ENCODE measurements at places on chromosomes 5 and 9.

- DNase-seq = no peak
Observed at GRCh38 chr5:174555726-174556125, 168.7 kb upstream of the MSX2 start.

DNA sequence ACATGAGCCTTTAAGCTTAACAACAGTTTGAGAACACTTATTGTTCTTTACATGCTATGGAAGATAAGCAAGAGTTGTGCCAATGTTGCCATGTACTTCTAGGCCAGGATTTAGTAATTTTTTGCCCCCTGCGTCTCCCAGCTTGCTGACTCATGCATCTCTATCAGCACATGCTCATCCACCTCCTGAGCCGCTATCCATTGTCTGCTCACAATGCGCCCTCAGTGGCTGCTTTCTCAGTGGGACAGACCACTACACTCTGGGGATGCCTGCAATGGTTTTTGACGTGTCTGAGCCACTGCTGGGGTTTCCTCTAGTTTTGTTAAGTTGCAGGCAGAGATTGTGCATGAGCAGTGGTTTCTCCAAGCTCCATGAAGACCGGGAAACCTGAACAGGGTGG is 50.9 kb upstream of the PHF2 start:
- no peak for DNase-seq

DNA sequence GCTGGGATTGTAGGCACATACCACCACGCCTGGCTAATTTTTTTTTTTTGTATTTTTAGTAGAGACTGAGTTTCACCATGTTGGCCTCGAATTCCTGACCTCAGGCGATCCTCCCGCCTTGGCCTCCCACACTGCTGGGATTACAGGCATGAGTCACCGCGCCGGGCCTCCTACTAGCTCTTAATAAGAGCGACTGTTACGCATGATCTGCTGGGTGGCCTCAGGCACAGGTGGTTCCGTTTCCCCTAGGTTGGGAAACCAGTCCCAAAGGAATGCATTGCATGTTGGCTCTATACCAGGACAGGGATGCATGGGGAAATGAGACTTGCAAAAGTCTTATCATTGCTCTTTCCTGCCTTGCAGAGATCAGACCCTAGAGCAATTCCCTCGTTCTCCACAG is 184.7 kb upstream of the PPP1R26 start:
- no peak for DNase-seq

DNA sequence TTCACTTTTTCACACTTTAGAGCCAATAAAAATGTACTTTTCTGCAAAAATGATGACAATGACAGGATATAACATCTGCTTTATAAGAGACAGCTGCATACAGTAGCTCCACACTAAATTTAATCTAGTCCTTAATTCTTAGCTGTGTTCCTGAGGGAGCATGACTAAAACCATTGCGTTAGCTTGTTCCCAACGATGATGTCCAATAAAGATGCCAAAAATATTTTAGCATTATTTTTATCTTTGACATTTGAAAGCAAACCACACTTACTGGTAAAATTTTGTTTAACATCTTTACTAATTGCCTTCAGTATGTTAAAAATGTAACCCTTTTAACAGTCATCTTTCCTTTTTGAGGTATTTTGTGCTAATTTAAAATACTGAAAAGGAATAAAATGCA is 382.7 kb downstream of the CHSY3 start:
- DNase-seq = no peak

- no peak for DNase-seq
Observed at GRCh38 chr5:5487585-5488360, 65.3 kb downstream of the ICE1 start.

- no peak for DNase-seq
Observed at GRCh38 chr5:64292611-64293215, 127.1 kb downstream of the RNF180 start.

DNA sequence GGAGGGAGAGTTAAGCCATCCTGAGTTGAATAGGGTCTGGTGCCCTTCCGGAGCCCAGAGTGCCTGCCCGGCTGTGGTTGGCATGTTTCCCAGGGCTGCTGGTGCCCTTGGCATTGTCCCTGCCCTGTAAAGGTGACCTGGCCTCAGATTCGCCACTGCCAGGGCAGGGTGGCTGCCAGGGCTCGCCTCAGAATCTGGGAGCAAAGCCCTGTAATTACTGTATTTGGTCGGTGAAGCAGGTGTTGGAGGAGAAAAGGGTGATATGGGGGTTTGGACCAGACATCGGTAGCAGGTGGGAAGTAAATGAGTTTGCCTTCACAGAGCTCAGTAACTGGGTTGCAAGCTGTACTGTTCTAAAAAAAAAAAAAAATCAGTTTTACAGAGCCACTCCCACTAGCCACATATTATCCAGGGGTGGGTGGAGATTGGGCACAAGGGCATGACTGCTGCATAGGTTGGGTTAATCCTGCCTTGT is 47.6 kb downstream of the RGS3 start:
- DNase-seq = no peak

GRCh38 chr9:92506184-92506857 is 24.0 kb upstream of the ASPN start:
- DNase-seq = no peak

- DNase-seq = no peak
Observed at GRCh38 chr5:168254013-168254693, 37.3 kb upstream of the WWC1 start.

DNA sequence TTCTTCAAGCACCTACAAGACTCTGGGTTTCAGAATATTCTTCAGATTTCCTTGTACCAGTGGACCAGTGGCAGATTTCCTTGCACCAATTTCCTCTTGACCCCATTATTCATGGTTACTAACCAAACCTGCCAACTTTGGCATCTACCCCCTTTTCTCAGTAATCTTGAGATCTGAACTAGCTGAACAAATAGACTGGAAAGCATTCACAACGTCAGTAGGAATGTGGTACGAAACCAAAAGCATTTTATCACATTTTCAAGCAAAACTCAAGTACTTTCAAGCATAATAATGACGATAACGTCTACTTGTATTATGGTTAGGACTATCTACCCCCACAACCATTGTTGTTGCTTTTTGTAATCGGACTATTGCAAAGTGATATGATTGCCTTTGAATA is 1217.3 kb downstream of the PTPRD start:
- no peak for DNase-seq

DNA sequence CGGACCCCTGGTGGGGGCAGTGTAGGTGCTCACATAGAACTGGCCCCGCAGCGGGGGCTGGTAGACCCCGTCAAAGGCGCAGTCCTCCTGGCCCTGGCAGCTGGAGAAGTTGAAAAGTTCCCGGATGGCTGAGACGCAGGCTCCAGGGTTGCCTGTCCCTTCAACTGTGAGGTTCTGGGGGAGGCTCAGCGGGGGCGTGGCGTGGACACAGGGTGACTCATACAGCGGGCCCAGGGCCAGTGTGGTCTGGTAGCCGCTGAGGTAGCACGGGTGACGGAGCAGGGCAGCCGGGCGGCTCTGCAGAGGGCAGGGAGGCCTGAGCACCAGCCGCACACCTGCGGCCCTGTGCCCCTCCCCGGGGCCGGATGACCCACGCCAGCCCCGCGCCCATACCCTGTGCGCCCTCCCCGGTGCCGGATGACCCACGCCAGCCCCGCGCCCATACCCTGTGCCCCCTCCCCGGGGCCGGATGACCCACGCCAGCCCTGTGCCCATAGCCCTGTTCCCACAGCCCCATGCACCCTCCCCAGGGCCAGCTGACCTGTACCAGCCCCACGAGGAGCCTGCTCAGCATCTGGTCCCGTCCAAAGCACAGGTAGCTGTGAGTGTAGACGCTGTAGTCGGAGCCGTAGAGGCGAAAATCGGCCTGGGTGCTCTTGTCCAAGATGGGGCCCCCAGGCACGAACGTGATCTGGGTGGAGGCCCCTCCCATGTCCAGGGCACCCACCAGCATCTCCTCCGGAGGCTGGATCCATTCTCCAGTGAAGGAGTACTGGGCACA is 5.0 kb downstream of the ENTPD8 start:
- no peak for DNase-seq

Measured in NCI-H187 treated with DMSO at 0.1 percent for 48 hours (cell line).